NCI-H1417 treated with DMSO at 0.1 percent for 48 hours (cell line): ENCODE measurements at places on chromosomes 5 and 9.

DNA sequence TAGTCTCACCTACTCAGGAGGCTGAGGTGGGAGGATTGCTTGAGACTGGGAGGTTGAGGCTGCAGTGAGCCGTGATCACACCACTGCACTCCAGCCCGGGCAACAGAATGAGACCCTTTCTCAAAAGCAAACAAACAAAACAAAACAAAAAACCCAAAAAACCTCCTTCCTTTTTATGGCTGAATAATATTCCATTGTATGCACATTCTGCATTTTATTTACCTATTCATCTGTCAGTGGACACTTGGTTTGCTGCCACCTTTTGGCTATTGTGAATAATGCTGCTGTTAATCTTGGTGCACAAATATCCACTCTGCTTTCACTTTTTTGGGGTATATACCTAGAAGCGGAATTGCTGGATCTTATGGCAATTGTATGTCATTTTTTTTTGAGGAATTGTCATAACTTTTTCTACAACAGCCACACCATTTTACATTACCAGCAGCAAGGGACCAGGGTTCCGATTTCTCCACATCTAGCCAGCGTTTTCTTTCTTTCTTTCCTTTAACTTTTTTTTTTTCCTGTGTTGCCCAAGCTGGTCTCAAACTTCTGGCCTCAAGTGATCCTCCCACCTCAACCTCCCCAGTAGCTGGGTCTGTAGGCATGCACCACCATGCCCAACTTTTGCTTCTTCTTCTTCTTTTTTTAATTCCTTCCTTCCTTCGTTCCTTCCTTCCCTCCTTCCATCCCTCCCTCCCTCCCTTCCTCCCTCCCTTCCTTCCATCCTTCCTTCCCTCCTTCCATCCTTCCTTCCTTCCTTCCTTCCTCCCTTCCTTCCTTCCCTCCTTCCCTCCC, 30.6 kb downstream of the NKX2-5 start:
- no peak for DNase-seq

GRCh38 chr5:156892223-156892622, 42.1 kb downstream of the PPP1R2B start:
- DNase-seq: no peak

- DNase-seq: no peak
These were observed 190.7 kb downstream of the CDK5RAP2 start for GRCh38 chr9:120389300-120389699.

DNA sequence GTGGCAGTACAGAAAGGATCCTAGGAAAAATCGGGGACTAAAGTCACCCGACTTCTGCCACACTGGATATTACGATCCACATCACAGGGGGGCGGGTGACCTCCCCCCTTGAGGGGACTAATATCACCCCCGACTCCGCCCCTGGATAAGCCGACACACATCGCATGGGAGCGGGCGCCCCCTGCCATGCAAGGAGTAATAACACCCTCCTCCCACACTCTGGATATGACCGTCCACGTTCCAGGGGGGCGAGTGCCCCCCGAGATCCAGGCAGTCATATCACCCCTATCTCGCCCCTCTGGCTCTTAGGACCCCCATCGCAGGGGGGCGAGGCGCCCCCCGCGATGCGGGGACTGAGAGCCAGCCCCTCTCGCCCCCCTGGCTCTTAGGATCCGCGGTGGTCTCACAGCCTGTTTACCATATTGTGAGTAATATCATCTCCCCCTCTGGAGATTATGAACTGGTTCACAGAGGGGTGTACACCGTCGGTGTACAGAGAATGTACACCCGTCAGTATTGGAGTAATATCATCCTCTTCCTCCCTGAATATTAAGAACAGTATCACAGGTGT, 423.0 kb downstream of the DIRAS2 start:
- no peak for DNase-seq

GRCh38 chr5:151249281-151249680, 3.7 kb upstream of the GM2A start:
- no peak for DNase-seq

DNA sequence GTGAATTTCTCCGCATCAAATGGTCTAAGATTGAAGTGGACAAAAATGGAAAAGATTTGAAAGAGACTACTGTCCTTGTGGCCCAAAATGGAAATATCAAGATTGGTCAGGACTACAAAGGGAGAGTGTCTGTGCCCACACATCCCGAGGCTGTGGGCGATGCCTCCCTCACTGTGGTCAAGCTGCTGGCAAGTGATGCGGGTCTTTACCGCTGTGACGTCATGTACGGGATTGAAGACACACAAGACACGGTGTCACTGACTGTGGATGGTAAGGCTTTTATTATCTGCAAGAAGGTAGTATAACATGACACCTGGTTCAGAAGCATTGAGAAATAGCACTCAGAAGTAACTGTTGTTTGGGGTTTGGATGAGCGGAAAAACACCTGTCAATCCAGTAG, 18.7 kb downstream of the VCAN start:
- no peak for DNase-seq

- no peak for DNase-seq
These were observed 66.9 kb downstream of the PSMB7 start for GRCh38 chr9:124348363-124348762.

DNA sequence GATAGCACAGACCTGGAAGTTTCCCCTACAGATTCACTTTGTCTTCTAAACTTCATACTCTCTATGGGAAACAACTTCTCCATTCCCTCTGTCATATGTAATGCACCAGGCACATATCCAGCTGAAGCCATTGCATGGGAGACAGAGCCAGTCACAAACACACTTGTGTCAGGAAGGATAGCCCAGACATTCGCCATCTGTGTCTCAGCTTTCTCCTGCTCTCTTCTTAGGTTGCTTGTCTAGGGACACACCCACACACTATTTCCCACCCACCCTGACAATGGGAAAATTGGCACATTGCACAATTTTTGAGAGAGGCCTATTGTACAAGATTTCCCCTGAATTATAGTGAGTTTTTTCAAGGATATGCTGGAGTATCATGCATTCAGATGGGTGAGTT, 158.4 kb upstream of the MPDZ start:
- DNase-seq: no peak

GRCh38 chr9:113568571-113569321, 105.2 kb downstream of the RGS3 start:
- no peak for DNase-seq

- DNase-seq: peak; percentile 94
These were observed 17.8 kb upstream of the DPM2 start for GRCh38 chr9:127955294-127956015.

- DNase-seq: no peak
These were observed 1.2 kb downstream of the LCN15 start for GRCh38 chr9:136762915-136763648.

DNA sequence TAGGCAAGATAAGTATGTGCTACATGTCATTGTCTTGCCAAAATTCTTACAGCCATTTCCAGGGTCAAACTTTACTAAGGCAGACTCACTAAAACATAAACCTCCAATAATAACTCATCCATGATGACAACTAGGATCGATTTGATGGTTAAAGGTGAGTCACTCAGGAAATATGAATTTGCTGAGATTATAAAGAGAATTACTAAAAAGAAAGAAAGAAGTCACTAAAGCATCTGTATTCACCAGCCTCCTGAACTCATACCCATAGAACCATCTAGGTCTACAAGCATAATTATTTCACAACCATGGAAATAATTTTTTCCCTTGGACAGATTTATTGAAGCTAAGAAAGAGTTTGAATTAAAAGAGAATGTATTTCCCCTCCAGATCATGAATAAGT, 258.6 kb downstream of the TLE1 start:
- DNase-seq: no peak

GRCh38 chr9:36091026-36091953, 45.2 kb upstream of the GLIPR2 start:
- DNase-seq: no peak

DNA sequence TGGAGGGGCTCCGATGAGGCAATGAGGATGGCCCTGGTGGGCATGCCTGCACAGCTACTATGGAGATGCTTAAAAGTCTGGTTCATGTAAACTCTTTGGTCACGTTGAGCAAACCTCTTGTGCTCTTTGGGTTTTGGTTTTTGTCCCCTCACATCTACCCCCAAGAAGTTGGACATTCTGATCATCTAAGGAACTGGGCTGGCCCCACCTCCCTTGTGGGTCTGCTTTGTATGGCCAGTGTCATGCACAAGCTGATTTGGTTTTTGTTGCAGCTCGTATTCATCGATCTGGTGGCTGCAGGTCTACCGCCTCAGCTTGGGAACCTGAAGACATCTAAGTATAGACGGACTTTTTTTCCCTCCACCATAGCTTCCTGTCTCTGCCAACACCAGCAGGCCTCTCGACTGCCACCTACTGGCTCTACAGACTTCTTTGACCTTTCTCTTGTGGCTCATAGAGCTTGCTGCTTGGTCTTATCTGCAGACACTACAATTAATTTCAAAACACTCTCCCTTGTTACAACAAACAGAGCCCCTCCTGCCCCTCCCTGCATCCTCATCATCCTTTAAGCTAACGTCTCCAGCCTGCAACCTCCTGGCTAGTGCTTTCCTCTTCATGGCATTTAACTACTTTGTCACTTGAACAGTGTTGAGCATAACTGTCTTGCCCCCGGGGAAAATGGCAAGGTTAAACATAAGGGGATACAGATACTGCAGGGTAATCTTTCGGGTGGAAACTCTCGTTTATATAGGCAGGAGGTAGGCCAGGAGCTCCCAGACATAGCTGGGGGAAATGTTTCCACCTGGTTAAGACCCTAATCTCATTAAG, 34.5 kb downstream of the TSTD2 start:
- DNase-seq: peak; percentile 16

GRCh38 chr9:129164246-129164930, 13.7 kb downstream of the IER5L start:
- DNase-seq: no peak

DNA sequence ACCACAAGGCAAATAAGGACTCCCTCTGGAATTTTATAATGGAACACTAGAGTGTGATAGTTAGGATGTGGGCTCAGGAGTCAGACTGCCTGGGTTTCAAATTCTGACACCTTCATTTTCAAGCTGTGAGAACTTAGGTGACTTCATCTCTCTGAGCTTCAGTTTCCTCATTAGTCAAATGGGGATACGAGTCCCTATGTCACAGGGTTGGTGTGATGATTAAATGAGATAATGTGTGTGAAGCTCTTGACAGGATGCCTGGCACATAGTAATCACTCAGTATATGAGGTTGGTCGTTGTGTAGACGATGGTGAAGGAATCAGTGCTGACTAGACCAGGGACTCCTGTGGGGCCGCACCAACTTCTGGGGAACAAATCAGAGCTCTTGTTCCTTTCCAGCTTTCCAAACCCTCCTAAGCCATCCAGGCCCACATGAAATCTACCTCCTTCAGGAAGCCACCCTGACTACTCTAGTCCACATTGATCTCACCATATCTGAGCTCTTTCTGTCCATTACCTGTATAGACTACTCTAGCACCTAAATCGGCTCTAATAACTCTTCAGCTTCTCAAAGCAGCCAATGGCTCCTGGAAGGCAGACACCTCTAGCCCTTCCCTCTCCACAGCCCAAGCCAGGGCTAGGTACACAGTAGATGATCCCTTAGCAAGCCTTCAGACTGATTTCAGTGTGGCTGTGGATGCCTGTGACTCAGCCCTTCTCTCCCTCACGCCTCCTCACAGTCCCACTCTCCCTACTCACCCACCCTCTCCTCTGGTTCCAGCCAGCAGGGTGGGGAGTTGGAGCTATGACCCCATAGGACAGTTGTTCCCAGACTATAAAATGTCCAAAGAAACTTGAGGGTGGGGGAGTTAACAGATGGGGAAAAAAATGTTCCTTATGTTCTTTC, 2.5 kb upstream of the TCF7 start:
- no peak for DNase-seq

DNA sequence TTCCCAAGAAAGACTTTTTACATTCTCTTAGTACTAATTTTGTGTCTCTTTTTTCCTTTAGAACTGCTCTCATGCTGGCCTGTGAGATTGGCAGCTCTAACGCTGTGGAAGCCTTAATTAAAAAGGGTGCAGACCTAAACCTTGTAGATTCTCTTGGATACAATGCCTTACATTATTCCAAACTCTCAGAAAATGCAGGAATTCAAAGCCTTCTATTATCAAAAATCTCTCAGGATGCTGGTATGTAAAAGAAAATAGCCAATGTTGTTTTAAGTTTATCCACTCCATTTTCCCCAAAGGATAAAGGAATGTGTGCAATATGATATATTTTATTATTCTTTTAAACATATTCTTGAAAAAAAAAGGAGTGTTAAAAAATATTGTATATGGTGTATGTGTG, 27.3 kb upstream of the TTC23L start:
- DNase-seq: no peak

DNA sequence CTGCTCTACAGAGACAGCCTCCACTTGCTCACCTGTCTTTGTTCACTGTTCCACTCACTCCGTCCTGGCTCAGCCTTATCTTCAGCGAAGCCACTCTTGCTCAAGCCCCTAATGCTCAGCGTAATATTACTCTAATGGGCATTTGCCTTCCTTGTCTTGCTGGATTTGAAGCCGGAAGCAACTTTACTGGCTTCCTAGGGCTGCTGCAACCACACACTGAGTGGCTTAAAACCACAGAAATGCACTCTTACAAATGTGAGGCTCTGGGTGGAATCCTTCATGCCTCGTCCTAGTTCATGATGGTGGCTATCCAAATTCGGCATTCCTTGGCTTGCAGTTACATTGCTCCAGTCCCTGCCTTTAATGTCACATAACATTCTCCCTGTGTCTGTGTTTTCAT, 85.5 kb upstream of the MARCHF11 start:
- DNase-seq: no peak

- no peak for DNase-seq
These were observed 15.5 kb downstream of the SIL1 start for GRCh38 chr5:139182528-139183296.

DNA sequence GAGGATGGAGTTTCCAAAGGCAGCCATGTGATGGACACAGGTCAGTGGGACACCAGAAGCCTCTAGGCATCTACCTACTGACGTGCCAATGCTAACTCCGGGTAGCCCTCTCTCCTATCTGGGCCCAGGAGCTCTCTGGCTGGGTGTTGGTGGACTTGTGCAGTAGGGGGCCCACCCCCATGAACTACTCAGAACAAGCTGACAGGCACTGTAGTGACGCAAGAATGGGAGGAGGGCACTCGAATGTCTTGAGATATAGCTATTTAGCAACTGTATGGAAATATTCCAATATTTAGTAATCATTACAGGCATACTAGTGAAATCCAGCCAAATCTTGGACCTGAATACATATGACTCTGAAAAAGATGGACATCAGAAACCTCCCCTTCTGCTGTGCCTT, 5.7 kb upstream of the DOCK2 start:
- no peak for DNase-seq

GRCh38 chr5:158857371-158857770, 242.3 kb downstream of the EBF1 start:
- no peak for DNase-seq

DNA sequence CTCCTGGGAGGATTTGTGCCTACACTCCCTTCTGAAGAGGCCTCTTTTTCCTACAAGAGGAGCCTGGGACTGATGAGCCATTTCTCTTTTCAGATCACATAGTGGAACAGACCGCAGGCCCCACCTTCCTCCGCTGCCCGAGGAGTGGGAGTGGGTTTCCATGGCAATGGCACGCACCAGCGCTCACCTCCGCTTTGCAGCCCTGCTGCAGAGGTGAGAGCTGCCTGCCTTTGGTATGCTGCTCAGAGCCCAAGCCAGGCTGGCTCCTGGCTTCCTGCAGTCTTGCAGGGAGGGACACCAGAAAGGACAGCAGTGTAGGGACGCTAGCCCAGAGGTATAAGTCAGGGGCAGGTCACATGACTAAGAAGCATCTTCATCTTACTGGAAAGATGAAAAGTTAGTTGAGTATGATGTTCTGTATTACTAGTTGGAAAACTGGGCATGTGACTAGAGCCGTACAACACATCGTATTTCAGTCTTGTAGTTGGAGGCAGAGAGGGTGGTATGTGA, 12.4 kb downstream of the PTTG1 start:
- DNase-seq: no peak
